ENCODE measurements at places on chromosomes 2 and 18.

DNA sequence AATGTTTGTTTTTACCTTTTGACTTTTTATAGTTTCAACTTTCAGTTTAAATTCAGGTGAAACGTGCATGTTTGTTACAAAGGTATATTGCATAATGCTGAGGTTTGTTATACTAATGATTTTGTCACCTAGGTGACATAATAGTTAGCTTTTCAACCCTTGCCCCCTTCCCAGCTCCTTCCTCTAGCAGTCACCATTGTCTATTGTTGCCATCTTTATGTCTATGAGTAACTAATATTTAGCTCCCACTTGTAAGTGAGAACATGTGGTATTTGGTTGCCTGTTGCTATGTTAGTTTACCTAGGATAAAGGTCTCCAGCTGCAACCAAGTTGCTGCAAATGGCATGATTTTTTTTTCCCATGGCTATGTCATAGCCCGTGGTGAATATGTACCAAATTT is 322.3 kb upstream of the SETBP1 start:
- no peak for DNase-seq

DNA sequence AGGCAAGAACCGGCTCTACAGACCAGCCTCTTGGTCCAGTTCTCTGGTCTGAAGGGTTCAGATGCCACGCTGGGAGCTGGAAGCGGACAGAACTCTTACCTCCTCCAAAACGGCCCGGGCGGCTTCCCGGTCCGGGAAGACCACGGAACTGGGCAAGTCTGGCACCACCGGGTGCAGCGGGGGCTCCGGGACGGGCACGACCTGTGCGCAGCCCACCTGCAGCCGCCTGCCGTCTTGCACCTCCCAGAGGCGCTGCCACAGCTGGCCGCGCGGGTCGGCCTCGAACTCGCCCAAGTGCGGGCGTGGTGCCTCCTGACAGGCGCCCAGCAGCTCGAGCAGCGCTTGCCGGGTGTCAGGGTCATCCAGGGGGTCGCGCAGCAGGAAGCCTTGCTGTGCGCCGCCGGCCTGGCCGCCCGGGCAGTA is 773 bp downstream of the CMPK2 start:
- DNase-seq: peak; percentile 20

GRCh38 chr2:16069933-16070647 is 129.7 kb downstream of the MYCN start:
- DNase-seq: no peak

- DNase-seq: peak; percentile 45
Observed at GRCh38 chr2:10329880-10330699, 27.4 kb downstream of the HPCAL1 start.

- no peak for DNase-seq
Observed at GRCh38 chr2:44599130-44599529, 237.4 kb downstream of the CAMKMT start.

- DNase-seq: no peak
Observed at GRCh38 chr18:54899500-54899899, 59.8 kb downstream of the CCDC68 start.

GRCh38 chr2:2667690-2668089 is 336.6 kb upstream of the MYT1L start:
- no peak for DNase-seq

DNA sequence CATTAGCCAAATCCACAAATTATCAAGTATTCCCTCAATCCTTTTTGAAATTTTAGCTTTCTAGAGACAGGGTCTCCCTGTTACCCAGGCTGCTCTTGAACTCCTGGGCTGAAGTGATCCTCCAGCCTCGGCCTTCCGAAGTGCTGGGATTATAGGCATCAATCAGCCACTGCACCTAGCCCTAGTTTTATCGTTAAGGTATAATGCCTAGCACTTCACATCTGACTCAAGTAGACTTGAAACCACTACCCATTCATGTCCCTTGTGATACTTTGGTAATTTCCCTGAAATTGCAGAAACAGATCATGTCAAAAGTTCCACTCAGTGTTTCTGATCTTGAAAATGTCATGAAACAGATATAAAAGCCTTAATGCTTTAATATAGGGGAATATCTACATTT is 26.3 kb downstream of the MEX3C start:
- DNase-seq: no peak

DNA sequence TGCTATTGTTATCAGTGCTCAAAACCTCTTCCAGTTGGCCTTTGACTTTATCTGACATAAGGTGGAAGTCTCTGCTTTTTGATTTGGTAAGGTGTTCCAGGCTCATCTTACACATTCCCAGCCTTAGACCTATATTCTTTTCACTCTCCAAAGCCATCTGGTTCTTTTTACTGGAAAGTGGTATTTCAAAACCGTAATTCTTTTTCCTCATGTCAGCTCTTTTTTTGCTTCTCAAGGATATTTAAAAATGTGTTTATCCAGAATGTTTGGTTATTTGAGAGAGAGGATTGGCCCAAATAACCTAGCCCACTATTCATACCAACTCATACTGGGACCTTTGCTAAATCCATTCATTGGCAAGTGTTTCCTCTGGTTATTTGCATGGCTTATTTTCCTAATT is 411.2 kb upstream of the PIK3C3 start:
- no peak for DNase-seq

DNA sequence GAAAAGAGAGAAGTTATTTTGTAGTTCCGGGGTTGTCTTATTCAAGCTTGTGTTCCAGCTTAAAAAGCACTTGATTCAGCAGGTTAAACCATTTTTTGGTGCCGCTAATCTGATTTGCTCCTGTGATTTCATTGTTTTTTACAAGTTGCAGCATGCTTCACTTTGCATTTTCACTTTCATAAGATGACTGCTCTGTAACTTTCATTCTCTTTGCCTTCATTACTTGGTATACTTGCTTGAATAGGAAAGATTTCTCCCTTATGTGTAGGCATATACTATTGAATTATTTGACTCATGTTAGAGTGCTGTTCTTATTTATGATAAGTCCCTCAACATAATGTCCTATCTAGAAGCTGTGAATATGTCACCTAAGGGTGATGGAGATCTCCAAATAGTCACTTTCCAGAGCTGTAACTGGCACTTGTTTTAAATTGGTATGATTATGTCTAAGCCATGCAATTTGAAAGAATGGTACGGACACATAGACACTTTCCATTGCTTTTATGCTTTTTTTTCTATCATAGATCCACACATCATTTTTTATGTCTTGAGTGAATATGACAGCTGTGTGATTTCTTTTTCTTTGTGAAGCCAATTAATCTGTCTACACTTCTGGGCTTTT is 254.5 kb downstream of the DSEL start:
- DNase-seq: no peak

DNA sequence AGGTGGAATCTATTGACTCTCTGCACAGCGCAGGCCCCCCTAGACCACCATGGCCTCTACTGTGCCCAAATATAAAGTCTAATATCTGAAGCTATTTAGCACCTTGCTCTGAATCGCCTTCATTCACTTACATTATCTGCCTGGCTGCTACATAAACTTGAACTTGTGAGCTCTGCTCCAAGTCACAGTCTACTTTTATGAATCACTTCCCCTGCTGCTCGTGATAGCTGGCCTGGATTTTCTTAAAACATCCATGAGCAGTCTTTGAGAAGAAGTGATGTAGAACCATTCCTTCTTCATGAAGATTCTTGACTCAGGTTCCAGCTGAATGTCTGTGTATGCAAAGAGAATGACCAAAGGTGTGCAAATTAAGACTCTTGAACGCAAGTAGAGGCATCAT is 359.5 kb downstream of the RND3 start:
- DNase-seq: no peak

DNA sequence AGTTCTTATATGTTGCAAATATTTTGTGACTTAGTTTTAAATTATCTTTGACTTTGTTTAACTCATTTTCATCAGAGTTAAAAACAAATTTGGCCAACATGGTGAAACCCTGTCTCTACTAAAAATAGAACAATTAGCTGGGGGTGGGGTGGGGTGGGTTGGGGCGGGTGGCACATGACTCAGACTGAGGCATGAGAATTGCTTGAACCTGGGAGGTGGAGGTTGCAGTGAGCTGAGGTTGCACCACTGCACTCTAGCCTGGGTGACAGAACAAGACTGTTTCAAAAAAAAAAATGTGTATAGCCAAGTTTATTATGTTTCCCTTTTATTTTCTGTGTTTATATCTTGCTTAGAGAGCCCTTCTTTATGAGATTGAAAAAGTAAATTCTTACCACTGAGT is 14.2 kb upstream of the LIPG start:
- no peak for DNase-seq

- DNase-seq: no peak
Observed at GRCh38 chr2:100196786-100197494, 54.5 kb upstream of the AFF3 start.

DNA sequence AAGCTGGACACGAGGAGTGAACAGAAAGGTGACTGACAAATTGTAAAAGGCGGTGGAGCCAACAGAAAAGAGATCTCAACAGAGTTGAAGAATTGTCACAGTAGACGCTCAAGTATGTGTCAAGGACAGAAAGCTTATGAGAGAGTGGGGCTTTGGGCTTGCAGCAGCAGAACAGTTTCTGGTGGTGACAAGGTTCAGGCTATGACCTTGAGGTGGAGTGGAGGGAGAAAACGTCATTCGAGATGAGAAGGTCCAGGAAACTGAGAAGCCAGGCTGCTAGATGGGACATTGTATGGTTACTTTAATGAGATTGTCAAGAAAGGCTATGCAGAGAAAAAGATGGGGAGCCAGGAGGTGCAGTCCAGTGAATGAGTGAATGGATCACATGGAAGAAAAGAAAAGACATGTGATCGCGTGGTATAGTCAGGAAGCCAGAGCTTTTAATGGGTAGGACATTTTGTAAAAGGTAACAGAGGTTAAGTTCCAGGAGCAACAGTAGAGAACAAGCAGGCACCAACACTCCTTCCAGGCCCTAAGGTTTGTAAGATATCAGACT is 91.1 kb upstream of the EPC2 start:
- peak; percentile 3 for DNase-seq

DNA sequence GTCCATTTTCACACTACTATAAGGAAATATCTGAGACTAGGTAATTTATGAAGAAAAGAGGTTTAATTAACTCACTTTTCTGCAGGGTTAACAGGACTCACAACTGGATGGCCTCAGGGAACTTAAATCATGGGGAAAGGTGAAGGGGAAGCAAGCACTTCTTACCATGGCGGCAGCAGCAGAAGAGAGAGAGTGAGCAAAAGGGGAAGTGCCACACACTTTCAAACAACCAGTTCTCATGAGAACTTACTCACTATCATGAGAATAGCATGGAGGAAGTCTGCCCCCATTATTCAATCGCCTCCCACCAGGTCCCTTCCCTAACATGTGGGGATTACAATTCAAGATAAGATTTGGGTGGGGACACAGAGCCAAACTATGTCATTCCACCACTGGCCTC is 55.1 kb upstream of the NETO1 start:
- DNase-seq: no peak

GRCh38 chr18:25281556-25281955 is 70.4 kb downstream of the ZNF521 start:
- DNase-seq: no peak

GRCh38 chr2:43059183-43059897 is 167.1 kb downstream of the ZFP36L2 start:
- peak; percentile 33 for DNase-seq

DNA sequence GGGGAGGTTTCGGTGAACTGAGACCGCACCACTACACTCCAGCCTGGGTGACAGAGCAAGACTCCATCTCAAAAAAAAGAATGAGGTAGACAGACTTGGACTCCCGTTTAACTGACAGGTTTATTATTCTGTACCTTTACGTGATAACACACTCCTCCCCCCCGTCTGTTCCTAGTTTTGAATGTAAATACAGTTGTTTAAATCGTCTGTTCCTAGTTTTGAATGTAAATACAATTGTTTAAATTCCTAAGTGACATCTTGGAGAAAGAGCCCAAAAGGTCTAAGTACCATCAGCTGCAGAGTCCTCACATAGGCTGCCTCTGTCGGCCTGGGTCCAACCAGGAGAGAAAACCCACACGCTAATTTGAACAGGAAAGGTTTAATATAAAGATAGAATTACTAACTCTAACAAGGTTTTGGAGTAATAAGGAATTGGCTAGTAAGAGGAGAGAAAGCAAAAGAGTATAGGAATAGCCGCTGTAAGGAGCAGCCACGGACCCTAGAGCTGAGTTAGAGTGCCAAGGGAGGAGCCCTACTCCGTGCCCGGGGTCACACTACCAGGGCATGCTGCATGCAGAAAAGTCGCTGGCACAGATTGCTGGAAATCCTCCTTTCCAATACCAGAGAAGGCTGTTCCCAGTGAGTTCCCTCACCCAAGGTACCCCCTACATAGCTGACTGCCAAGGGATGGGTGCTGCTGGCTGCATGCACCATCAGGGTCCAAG is 83.5 kb upstream of the RANBP2 start:
- DNase-seq: no peak

- DNase-seq: no peak
Observed at GRCh38 chr2:219073413-219074129, 12.8 kb upstream of the IHH start.

DNA sequence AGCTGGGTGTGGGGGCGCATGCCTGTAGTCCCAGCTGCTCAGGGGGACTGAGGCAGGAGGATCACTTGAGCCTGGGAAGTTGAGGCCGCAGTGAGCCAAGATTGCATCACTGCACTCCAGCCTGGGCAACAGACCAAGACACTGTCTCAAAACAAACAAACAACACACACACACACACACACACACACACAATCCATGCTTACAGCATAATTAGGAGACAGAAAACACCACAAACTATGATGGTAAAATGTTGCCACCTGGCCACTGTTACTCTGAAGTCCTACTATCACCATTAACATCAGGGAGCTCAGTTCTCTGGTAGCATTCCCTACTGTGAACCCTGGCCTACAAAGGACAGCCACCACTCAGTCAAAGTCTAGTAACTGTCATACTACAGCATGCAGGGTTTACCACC is 18.3 kb downstream of the DNPEP start:
- no peak for DNase-seq

DNA sequence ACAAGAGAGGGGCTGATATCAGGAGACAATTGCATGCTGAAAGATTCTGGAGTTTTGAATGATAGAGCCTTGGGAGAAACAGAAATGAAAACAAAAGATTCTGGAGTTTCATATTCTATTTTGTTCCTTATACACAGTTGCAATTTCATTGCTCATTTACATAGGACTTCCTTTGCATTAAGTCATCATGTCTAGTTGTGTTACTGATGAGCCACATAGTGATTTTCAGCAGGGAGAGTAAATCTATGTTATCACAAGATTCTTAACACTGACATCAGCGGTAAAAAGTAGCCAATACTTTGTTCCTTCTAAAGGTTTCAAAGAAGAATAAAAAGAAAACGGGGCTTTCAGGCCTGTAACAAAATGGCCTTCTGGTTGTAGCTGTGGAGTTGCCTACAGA is 7.1 kb downstream of the ADAM17 start:
- no peak for DNase-seq
